ENCODE measurements at places on chromosomes 16 and 17.
A peak's percentile ranks its signal among the peaks of the same experiment; 100 is the strongest.

- no peak for DNase-seq
Observed at GRCh38 chr17:17343160-17343735, 40.1 kb downstream of the NT5M start.

DNA sequence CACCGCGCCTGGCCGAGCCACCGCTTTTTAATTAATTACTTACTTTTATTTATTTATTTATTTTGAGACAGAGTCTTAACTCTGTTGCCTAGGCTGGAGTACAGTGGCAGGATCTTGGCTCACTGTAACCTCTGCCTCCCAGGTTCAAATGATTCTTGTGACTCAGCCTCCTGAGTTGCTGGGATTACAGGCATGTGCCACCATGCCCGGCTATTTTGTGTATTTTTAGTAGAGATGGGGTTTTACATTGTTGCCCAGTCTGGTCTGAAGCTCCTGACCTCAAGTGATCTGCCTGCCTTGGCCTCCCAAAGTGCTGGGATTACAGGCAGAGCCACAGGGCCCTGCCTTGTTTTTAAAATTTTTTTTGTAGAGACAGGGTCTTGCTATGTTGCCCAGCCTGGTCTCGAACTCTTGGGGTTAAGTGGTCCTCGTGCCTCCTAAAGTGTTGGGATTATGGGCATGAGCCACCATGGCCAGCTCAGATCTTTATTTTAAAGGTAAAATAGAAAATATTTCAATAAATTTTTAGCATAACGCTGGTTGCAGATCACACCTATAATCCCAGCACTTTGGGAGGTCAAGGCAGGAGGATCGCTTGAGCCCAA, 18.3 kb upstream of the NUDT16L1 start:
- no peak for DNase-seq

GRCh38 chr16:49491771-49492761, 118.5 kb downstream of the C16orf78 start:
- DNase-seq: peak; percentile 74

DNA sequence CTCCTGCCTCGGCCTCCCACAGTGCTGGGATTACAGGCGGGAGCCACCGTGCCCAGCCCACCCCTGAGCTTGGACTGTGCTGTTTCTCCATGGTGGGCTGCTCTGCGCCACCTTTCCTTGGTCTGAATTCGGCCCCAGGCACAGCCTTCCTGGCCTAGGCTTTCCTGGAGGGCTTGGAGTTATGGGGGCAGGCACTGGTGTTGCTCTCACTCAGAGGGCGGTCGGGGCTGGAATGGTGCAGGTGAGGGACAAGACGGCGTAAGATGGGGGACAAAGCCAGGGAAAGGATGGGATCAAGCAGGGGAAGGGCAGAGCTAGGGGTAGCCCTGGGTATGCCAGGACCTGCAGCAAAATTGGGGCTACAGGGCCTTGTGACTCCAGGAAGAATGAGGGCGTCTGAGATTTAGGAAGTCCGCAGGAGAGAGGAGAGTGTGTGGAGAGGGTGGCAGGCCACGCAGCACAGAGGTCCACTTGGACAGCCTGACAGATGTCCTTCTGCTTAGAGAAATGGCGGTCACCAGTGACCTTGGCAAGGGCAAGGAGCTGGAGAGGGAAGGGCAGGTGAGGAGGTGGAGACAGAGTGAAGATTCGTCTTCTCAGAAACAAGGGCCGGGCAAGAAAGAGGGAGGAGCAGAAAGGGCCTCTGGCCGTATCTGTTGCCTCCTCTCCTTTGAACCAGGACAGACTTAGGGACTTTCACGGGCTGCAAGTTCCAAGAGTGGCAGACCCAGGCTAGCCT, 1.6 kb upstream of the ATP6V0C start:
- DNase-seq: no peak

DNA sequence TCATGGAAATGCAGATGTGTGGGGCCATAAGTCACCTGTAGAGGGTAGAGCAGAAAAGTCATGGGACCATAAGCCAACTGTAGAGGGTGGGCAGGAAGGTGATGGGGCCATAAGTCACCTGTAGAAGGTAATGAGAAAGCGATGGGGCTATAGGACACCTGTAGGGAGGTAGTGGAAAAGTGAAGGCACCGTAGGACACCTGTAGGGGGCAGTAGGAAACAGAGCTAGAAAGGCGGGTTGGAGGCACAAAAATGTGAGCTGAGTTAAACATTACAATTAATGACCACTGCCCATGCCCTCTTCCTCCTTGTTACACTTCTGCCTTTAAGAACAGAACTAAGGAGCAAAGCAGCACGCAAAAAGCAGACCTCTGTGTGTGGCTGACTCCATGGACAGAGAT, 150.1 kb downstream of the SHISA6 start:
- DNase-seq: no peak

GRCh38 chr16:53712065-53712464, 8.1 kb downstream of the FTO start:
- no peak for DNase-seq

GRCh38 chr17:82843904-82844680, 4.3 kb upstream of the ZNF750 start:
- DNase-seq: no peak
